ENCODE measurements at places on chromosomes 2 and 18.

- no peak for DNase-seq
Measured at GRCh38 chr2:99552529-99552928, 62.7 kb upstream of the REV1 start.

GRCh38 chr2:168601741-168602140 is 145.7 kb downstream of the CERS6 start:
- no peak for DNase-seq

DNA sequence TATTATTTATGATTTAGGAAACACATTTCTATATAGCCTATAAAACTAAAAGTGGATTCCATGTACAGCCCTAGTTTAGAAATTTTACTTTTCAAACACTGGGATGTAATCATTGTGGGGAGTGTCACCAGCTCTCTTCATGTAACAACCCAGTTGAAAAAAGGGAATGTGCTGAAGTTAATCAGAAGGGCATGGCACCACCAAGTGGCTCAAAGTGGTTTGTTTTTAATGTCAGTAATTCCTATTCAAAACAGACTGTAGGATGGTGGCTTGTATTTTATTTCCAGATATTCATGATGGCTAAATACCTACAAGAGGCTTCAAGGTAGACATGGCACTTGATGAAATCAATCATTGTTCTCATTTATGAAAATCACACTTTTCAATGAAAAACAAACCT is 58.1 kb upstream of the TMEM182 start:
- no peak for DNase-seq

- no peak for DNase-seq
Measured at GRCh38 chr2:9310798-9311197, 104.2 kb downstream of the ASAP2 start.

DNA sequence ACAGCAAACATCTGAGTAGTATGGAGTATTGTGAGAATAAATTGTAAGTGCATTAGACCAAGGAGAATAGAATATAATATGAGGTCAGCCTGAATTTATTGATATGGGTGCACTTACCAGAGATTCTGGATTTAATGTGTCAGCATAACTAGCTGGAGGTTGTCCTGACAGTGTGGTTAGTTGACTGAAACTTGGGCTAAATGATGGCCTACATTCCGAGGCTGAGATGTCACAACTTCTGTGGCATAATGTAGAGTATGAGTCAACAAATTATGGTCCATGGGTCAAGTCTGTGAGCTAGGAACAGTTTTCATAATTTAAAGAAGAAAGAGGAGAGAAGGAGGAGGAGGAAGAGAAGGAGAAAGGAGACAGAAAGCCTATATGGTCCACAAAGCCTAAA is 127.6 kb downstream of the QPCT start:
- no peak for DNase-seq

GRCh38 chr2:152094014-152094413 is 4.8 kb downstream of the CACNB4 start:
- DNase-seq, result no peak

GRCh38 chr2:149716687-149717086 is 129.1 kb upstream of the MMADHC start:
- DNase-seq, result no peak

DNA sequence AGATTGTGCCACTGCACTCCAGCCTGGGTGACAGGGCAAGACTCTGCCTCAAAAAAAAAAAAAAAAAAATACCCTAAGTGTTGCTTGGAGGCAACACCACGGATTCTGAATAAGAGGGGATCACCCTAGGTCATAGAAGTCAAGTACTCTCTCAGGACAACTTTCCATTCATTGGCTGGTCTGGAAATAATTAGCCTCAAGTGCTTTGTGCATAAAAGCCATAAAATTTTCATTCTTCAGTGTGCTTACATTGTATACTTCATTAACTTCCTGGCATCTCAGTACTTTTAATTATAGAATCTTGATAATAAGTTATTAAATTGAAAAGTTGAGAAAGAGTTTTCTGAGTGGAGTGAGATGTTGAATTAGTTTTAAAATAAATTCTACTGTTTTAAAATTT is 876.1 kb upstream of the FAM98A start:
- no peak for DNase-seq

- DNase-seq, result no peak
Measured at GRCh38 chr2:168478206-168478605, 22.1 kb downstream of the CERS6 start.

- DNase-seq, result no peak
Measured at GRCh38 chr2:195425328-195425727, 231.7 kb upstream of the SLC39A10 start.

DNA sequence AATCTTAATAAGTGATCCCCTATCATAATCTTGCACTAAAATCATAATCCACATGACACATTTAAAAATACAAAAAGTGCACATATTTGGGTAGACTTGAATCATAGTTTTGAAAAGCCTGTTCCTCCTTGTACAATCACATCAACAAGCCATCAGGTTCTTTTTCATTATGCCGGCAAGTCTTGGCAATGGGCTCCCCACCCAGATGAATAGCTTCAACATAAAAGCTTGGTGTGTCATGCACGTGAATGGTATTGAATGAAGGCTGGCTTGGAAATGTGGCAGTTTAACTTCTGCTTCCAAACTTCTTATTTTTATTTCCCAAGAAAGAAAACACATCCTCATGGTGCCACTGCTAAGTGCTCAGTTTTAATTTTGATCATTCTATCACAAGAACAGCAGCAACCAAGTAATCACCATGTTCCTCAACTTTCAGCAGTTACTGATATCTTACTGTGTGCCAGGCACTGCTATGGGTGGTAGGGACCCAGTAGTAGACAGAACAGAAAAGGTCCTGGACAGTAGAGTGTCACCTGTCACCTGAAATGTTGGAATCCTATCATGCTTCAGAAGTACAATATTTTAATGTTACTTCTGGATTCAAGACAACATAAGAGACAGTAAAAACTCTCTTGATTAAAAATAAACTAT is 89.9 kb downstream of the AP1S3 start:
- DNase-seq, result no peak

GRCh38 chr18:9742524-9743131 is 34.5 kb downstream of the RAB31 start:
- DNase-seq, result no peak

Data from right renal pelvis (tissue), 4 donors.